ENCODE measurements at places on chromosomes 16 and 17.

- peak; percentile 56 for DNase-seq
Measured at GRCh38 chr17:59641799-59642484, 22.2 kb downstream of the CLTC start.

DNA sequence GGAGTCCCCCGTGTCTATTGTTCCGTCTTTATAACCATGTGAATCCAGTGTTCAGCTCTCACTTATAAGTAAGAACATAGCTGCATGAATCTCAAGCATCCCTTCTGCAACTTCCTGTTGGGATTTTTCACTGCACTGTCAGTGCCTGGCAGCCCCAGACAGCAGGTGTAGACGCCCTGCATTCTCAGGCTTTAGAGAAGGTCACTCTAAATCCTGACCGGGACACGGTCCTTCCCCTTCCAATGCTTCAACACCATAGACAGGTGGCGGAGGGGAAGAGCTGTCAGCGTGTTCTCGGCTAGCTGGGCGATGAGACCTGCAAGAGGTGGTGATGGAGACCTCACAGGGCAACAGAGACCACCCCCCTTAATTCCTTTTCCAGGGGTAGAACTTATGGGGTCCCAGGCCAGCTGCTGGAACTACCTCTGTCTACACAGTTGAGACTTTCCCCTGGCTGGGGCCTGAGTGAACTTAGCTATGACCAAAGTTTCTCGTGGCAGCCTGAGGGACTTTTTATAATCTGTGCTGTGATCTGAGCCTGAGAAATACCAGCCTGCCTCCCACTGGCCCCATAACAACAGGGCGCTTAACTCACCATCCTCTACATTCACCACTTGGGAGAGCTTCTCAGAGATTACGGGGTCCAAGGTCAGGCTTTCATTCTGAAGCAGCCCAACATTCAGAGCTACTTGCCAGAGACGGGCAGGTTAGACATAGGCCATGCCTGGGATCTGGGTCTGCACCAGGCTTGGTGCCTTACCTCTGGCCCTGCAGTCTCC lies 143.2 kb upstream of the TNRC6C start:
- no peak for DNase-seq

- no peak for DNase-seq
Measured at GRCh38 chr17:71180801-71181385, 939.9 kb upstream of the SOX9 start.

DNA sequence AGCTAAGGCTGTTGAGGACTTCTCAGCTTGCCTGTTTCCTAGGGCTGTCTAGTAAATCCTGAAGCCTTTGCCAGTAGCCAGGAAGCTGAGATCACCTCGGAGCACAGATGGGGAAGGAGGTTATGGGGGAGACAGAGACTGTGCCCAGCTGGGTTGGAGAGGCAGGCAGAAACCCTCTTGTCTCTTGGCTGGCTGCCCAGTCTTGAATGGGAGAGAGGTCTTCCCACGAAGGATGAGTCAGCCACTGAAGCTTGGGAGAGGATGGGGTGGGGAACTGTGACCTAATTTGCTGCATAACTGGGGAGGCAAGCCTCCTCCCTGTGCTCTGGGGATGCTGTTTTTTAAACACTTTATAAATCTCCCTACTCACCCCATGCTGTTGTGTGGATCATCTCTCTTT lies 69.8 kb downstream of the SHISA9 start:
- peak; percentile 19 for DNase-seq

DNA sequence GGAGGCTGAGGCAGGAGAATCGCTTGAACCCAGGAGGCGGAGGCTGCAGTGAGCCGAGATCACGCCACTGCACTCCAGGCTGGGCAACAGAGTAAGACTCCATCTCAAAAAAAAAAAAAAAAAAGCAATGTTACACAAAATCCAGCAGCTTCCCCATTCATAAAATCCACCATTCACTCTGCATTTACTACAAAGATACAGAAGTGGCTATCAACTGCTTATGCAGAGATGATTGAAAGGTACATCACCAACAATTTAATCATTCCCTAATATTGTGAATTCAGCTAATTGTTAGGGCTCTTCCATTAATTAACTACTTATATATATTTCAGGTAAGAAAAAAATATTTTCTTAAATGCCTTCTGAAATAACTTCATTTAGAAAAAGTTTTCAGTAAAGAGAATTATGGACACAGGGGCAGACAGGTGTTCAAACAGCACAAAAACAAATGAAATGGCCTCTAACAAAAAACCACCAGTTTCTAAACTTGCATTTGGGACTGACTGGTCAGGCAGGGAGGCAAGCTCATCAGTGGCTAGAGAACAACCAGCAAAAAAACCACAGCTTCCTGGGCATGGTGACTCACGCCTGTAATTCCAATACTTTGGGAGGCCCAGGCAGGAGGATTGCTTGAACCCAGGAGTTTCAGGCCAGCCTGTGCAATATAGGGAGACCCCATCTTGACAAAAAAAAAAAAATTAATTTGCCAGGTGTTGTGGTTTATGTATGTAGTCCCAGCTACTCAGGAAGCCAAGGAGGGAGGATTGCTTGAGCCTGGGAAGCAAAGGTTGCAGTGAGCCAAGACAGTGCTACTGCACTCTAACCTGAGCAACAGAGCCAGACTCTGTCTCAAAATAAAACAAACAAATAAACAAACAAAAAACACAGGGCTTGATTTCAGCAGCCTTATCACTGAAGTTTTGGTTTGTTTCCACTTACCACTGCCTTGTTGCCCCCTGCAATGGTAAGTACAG lies 26.3 kb downstream of the ERN1 start:
- DNase-seq = peak; percentile 56

- DNase-seq = no peak
Measured at GRCh38 chr16:87131061-87131995, 185.9 kb downstream of the C16orf95 start.

DNA sequence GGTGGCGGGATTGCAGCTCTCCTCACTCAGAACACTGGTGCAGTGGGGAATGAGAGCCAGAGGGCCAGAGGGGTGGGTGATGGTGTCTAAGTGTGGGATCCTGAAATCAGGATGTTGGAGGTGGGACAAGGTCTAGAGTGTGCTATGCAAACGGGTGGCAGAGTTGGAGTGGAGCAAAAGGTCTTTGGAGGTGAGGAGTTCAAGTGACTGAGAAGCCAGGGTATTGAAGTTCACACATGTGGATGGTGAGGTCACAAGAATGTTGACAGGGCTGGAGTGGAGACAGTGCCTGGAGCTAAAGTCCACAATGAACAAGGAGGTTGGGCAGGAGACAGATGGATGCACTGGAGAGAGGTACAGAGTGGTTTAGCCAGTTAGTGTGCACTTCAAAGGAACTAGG lies 38.3 kb upstream of the MAP3K14 start:
- no peak for DNase-seq

GRCh38 chr17:69043098-69043734 lies 17.5 kb downstream of the ABCA9 start:
- DNase-seq = no peak

- no peak for DNase-seq
Measured at GRCh38 chr16:66028510-66029216, 337.8 kb upstream of the CDH5 start.

DNA sequence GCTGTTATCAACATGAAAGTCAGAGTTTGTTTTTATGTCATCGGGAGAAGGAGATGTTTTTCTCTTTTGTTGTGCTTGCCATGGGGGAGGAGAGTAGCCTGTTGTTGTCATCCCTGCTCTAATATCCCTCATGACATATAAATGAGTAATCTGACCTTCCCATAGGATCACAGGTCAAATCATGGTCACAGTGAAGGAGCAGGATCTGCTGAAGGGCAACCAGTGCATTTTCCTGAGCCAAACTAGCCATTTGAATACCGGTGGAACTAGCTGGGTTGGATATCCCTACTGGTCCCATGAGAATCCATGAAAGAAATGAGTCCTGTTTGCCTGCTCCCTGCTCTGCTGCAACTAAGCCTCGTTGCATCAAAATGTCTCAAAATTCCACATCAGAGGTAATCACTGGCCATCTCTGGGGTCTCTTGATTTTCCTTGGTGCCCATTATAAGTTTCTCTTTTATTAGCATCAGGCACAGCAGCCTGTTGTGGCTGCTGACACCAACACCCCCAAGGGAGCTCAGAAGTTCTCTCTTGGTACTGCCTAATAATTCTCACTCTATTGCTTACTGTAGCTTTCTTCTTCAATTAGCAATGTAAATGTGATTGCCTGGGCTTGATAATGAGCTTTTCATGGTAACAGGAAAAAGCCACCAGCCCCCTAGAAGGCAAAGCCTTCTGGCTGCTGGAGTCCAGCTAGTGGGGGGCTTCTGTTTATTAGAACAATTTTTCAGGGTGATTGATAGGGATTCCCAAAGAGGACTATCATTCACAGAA lies 211.4 kb upstream of the ERCC4 start:
- no peak for DNase-seq

DNA sequence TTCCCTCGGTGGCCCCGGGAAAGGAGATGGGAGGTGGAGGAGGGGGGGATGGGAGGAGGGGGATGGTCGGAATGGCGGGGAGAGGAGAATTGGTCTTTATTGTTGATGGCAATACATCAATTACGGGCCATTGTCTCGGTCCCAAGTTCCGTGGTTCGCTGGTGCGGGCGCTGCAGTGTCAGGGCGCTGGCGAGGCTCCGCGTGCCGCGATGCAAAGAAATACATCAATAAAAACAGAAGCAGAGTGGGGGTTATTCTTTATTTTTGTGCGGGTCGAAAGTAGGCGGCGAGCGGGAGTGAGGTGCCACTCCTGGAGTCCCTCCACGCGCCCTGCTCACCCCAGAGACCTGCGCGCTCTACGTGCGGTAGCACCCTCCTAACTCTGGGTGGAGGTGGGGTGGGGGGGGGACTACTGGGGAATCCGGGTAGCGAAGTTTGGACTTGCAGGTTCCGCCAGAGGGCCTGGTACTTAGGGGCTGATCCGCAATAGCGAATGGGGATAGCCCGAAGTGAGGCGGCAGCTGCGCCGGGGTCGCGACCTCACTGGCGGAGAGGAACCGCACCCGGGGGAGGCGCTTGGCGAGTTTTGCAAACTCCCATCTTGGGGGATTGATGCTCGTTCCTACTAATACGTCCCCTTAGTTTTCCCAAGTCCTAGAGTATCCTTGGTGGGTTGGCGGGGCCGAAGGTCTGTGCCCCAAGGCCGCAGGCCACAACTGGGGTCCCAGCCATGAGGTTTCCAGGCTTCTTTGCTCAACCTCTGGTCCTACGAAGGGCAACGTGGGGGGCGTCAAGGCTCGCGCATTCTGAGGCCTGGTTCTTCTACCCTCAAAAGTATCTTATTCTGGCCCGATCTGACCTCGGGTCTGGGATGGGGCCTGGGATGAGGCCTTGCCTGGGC lies 3.5 kb upstream of the SALL1 start:
- DNase-seq = no peak

DNA sequence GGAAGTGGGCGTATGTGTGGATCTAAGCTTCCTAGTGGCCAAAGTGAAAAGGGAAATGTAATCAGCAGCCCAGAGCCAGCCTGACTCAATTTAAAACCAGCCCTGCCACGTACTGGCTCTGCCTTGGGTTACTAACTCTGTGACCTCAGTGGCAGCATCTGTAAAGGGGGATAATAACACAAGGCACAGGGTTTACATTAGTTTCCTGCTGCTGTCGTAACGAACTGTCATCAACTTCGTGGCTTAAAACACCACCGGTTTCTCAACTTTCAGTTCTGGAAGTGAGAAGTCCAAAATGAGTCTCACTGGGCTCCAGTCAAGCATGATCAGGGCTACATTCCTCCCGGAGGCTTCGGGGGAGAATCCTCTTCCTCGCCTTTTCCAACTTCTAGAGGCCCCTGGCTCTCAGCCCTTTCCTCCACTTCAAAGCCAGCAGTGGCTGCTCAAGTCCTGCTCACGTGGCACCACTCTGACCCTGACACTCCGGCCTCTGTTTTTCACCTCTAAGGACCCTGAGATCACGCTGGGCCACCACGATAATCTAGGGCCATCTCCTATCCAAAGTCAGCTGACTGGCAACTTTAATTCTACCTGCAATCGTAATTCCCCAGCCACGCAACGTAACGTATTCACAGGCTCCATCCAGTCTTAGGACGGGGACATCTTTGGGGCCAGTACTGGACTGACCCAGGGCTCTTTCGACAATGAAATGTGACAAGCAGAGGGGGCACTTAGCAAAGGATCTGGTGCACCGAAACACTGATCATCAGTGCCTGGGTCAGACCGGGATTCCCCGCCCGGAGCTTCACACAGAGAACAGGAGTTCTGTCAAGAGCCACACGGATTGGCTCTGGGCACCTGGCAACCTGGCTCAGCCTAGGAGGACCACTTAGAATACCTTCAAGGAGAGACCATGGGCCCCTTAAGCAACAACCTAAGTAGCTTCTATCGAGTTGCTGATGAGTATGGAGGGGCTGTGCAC lies 14.5 kb downstream of the TMC6 start:
- no peak for DNase-seq

DNA sequence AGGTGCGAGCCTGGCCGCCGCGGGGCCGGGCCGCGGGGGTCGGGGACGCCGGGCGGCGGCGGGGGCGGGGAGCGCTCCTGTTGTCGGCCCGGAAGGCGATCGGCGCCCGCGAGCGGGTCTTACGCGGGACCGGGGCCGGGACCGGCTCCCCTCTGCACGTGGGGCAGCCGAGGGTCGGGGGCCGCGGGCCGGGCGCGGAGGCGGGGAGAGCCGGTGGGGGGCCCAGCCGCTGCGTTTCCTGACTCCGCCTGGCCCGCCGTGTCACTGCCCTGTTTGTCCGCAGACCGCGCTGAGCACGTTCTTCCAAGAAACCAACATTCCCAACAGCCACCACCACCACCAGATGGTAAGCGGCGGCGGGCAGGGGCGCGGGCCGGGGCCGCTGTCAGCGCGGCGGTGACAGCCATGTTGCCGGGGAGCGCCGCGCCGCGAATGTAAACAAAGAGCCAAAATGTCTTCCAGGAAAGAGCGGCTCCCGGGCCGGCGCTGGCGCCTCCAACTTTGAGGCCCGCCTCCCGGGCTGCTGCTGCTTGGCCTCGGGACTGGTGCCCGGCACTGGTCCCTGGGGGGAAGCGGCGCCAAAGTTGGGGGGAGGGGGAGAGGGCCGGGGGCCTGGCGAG lies 586 bp downstream of the UBALD2 start:
- DNase-seq = peak; percentile 59

DNA sequence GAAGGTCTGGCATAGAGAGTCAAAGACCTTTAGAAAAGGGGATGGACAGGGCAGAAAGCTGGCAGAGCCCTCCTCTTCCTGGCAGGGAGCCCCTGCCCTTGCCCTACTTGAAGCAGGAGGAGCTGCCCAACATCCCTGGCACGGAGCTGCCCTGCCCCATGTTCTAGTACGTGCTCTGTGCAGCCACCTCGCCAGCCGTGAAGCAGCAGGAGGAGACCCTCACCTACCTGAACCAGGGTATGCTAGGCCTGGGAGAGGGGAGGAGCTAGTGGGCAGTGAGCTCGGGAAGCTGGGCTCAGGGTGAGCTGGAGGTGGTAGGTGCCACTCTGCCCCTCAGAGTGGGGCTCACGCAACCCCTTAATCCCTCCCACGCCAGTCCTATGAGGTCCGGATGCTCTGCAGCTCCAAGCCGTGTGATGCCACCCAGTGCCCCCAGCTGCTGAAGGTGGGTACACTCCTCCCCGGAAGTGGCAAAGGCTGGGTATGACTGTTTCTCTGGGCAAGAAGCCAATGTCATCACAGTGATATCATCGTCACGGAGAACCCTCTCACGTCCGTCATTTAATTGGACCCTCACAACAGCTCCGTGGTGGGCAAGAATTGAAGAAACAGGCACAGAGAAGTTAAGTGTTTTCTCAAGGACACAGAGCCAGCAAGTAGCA lies 12.7 kb upstream of the STAC2 start:
- peak; percentile 80 for DNase-seq
